ENCODE measurements at places on chromosomes 1 and 21. TPM values are rescaled to one million over a fixed set of nuclear protein-coding genes. Genes with fewer than 3 reads are reported as not detected.

GRCh38 chr1:153610811-153611301 lies 2.1 kb downstream of the S100A16 start:
- H3K27ac ChIP-seq, result no peak overlapping the region
- no peaks in the 10 kb centered on the region for H3K36me3 ChIP-seq
- DNase-seq, result no peak
- H3K27me3 ChIP-seq, result no peaks in the 10 kb centered on the region
- H3K4me3 ChIP-seq, result no peak overlapping the region
- peaks cover 50% of the 10 kb centered on the region for H3K4me1 ChIP-seq

- H3K4me1 ChIP-seq, result no peaks in the 10 kb centered on the region
- no peaks in the 10 kb centered on the region for H3K27me3 ChIP-seq
- H3K36me3 ChIP-seq, result no peaks in the 10 kb centered on the region
- no peak overlapping the region for H3K27ac ChIP-seq
Observed at GRCh38 chr1:98967122-98967521, 37.5 kb downstream of the PLPPR5 start.

- H3K4me3 ChIP-seq, result no peak overlapping the region
- H3K36me3 ChIP-seq, result no peaks in the 10 kb centered on the region
- DNase-seq, result no peak
- no peaks in the 10 kb centered on the region for H3K4me1 ChIP-seq
- no peak overlapping the region for H3K27ac ChIP-seq
- no peaks in the 10 kb centered on the region for H3K27me3 ChIP-seq
Observed at GRCh38 chr21:22795644-22796043, 1797.4 kb downstream of the NCAM2 start.

DNA sequence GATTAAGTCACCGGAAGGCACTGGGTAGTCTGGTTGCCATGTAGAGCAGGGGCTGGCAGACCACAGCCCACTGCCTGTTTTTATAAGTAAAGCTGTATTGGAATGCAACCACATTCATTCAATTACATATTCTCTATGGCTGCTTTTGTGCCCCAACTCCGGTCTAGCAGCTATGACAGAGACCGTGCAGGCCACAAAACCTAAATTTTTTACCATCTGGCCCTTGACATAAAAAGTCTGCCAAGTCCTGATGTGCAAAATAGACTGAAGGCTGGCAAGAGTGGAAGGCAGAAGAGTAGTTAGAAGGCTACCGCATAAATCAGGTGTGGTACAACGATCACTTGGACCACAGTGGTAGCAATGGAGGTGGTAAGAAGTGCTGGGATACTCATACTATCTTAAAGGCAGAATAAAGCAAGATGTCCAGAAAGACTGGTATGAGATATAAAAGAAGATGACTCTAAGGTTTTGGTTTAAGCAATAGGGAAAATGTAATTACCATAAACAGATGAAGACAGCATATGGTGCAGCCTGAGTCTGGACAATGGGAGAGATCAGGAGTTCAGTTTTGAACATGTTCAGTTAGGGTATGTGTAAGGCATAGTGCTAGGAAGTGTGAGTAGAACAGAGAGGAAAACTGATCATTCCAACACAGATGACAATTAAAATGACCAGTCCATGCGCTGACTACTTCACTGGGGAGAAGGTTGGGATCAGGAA lies 37.2 kb downstream of the EGLN1 start:
- H3K27ac ChIP-seq, result peak overlapping the region; percentile 9
- H3K27me3 ChIP-seq, result no peaks in the 10 kb centered on the region
- H3K4me1 ChIP-seq, result peaks cover 60% of the 10 kb centered on the region
- H3K4me3 ChIP-seq, result no peak overlapping the region
- DNase-seq, result no peak
- no peaks in the 10 kb centered on the region for H3K36me3 ChIP-seq

- H3K4me3 ChIP-seq, result no peak overlapping the region
- no peaks in the 10 kb centered on the region for H3K36me3 ChIP-seq
- no peaks in the 10 kb centered on the region for H3K4me1 ChIP-seq
- no peaks in the 10 kb centered on the region for H3K27me3 ChIP-seq
- peak; percentile 21 for DNase-seq
Observed at GRCh38 chr1:33876970-33877650, 13.2 kb downstream of the HMGB4 start.

KIF26B gene
- 0.78 TPM for total RNA-seq

SON gene
- 118 TPM for total RNA-seq

VANGL1 gene
- 3.9 TPM for total RNA-seq
